ENCODE measurements at places on chromosomes 2 and 18. TPM values are rescaled to one million over a fixed set of nuclear protein-coding genes. Genes with fewer than 3 reads are reported as not detected.

GRCh38 chr2:210792000-210792399, 235.6 kb downstream of the CPS1 start:
- H3K27me3 ChIP-seq: no peaks in the 10 kb centered on the region
- no peak overlapping the region for H3K27ac ChIP-seq
- DNase-seq: no peak
- H3K4me3 ChIP-seq: no peak overlapping the region

DNA sequence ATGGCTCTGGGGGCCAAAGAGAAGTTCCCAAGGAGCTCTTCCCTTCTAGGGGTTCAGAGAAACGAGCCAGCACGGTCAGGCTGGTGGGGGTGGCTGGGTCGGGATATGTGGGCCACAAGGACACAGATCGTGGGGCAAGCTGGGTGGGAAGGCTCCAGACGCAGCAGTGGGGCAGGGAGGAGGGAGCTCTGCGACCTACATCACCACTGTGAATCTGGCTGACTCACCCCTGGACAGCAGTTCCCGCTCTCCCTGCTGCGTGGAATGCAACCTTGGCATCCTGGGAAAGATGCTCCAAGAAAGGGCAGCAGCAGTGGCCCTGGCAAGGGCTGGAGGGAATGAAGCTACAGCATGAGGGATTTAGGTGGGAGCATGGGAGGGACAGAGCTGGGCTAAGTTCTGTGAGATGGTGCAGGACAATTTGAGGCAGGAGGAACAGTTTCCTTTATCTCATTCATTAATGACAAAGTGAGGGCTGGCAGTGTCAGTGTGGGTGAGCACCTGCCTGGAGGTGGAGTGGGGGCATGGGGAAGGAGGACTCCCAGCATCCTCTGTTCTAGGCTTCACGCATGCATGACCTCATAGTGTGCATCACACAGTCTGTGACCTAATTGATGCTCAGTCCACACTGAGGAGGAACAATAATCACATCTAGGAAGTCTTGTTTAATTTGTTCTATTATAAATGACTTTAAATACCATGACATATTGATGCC, 25.0 kb downstream of the CELF4 start:
- no peaks in the 10 kb centered on the region for H3K36me3 ChIP-seq
- peaks cover 24% of the 10 kb centered on the region for H3K27me3 ChIP-seq
- peaks cover 4% of the 10 kb centered on the region for H3K4me1 ChIP-seq
- no peak overlapping the region for H3K27ac ChIP-seq

ATG9A gene
- 38.3 TPM for total RNA-seq

GRCh38 chr2:8116661-8117060, 565.2 kb upstream of the ID2 start:
- DNase-seq: no peak
- no peak overlapping the region for H3K27ac ChIP-seq
- peaks cover 17% of the 10 kb centered on the region for H3K27me3 ChIP-seq
- no peak overlapping the region for H3K4me3 ChIP-seq
- peaks cover 4% of the 10 kb centered on the region for H3K4me1 ChIP-seq
- H3K36me3 ChIP-seq: no peaks in the 10 kb centered on the region

GRCh38 chr2:127046579-127046978, 60.4 kb downstream of the BIN1 start:
- DNase-seq: no peak
- no peak overlapping the region for H3K4me3 ChIP-seq
- H3K27ac ChIP-seq: no peak overlapping the region
- H3K27me3 ChIP-seq: no peaks in the 10 kb centered on the region

- DNase-seq: no peak
- H3K27ac ChIP-seq: no peak overlapping the region
- H3K36me3 ChIP-seq: no peaks in the 10 kb centered on the region
- no peak overlapping the region for H3K4me3 ChIP-seq
- no peaks in the 10 kb centered on the region for H3K27me3 ChIP-seq
Observed at GRCh38 chr2:175880-176820, 87.7 kb downstream of the SH3YL1 start.

SOX11 gene
- 0.05 TPM for total RNA-seq

HRH4 gene
- not detected for total RNA-seq

DNA sequence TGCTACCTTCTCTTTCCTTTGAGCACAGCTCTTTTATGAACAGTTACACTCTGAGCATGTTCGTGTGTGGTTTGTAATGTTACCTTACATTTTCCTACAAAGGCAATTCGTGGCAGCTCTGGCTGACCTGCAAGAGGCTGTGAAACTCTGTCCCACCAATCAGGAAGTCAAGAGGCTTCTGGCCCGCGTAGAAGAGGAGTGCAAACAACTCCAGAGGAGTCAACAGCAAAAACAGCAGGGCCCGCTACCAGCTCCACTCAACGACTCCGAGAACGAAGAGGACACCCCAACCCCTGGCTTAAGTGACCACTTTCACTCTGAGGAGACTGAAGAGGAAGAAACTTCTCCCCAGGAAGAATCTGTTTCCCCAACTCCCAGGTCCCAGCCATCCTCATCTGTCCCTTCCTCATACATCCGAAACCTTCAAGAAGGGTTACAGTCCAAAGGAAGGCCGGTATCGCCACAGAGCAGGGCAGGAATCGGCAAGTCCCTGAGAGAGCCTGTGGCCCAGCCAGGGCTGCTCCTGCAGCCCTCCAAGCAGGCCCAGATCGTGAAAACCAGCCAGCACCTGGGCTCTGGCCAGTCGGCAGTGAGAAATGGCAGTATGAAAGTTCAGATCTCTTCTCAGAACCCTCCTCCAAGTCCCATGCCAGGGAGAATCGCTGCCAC, 56.9 kb downstream of the WDSUB1 start:
- no peak overlapping the region for H3K27ac ChIP-seq
- no peak overlapping the region for H3K4me3 ChIP-seq
- H3K4me1 ChIP-seq: no peaks in the 10 kb centered on the region
- H3K27me3 ChIP-seq: no peaks in the 10 kb centered on the region
- no peak for DNase-seq

GRCh38 chr2:127566576-127566975, 31.1 kb downstream of the MYO7B start:
- DNase-seq: no peak
- peaks cover 15% of the 10 kb centered on the region for H3K4me1 ChIP-seq
- no peak overlapping the region for H3K4me3 ChIP-seq
- no peaks in the 10 kb centered on the region for H3K36me3 ChIP-seq

DNA sequence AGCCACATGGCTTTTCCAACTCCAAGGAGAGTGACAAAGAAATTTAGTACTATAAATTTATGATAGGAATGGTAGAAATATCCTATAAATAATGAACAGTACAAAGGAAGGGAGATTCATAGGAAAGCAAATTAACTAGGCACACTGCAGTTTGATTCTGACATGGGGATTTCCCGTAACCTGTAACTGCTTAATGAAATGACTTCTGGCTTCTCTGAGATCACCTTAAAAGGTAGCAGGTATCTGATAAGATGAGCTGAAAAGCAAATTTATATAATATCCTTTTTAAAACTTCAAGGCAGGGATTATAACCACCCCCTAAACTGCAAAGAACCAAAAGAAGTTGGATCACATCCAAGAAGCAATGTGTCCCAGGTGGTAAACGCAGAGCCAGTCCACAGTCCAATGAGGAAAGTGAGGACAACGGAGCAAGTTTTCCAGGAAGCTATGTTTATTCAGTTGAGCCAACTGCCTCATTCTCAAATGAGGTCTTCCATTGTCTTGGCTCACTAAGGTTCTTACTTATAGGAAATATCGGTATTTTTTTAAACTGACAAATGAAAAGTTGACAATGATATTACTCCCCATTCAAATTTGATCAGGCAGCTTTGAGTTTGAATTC, 43.0 kb downstream of the WIPF1 start:
- H3K27ac ChIP-seq: peak overlapping the region; percentile 88
- peaks cover 33% of the 10 kb centered on the region for H3K4me1 ChIP-seq
- peak overlapping the region; percentile 40 for H3K4me3 ChIP-seq
- H3K27me3 ChIP-seq: no peaks in the 10 kb centered on the region
- no peak for DNase-seq

- peaks cover 16% of the 10 kb centered on the region for H3K4me1 ChIP-seq
- H3K27me3 ChIP-seq: peaks cover 50% of the 10 kb centered on the region
- no peaks in the 10 kb centered on the region for H3K36me3 ChIP-seq
- peak overlapping the region; percentile 79 for H3K4me3 ChIP-seq
- peak; percentile 40 for DNase-seq
- no peak overlapping the region for H3K27ac ChIP-seq
Observed at GRCh38 chr18:13216711-13217465, 1.7 kb upstream of the LDLRAD4 start.

GRCh38 chr2:49973917-49974368, 819.6 kb upstream of the FSHR start:
- H3K27me3 ChIP-seq: no peaks in the 10 kb centered on the region
- no peak for DNase-seq
- H3K27ac ChIP-seq: no peak overlapping the region
- H3K36me3 ChIP-seq: no peaks in the 10 kb centered on the region

DSC3 gene
- not detected for total RNA-seq

KCNF1 gene
- total RNA-seq: not detected

DNA sequence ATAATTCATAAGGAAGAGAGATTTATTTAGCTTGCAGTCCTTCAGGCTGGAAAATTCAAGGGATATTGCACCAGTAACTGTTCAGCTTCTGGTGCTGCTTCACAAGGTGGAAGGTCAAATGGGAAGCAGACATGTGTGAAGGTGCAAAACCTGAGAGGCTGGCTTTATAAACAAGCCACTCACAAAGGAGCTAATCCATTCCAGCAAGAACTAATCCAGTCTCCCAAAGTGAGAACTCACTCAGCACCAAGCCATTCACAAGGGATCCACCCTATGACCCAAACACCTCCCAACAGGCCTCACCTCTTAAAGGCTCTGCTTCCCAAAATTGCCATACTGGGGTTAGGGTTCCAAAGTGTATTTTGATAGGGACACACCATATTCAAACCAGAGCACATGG, 1018.4 kb upstream of the ACVR2A start:
- H3K4me3 ChIP-seq: no peak overlapping the region
- H3K36me3 ChIP-seq: no peaks in the 10 kb centered on the region
- H3K27ac ChIP-seq: no peak overlapping the region
- H3K4me1 ChIP-seq: no peaks in the 10 kb centered on the region
- no peaks in the 10 kb centered on the region for H3K27me3 ChIP-seq

DNA sequence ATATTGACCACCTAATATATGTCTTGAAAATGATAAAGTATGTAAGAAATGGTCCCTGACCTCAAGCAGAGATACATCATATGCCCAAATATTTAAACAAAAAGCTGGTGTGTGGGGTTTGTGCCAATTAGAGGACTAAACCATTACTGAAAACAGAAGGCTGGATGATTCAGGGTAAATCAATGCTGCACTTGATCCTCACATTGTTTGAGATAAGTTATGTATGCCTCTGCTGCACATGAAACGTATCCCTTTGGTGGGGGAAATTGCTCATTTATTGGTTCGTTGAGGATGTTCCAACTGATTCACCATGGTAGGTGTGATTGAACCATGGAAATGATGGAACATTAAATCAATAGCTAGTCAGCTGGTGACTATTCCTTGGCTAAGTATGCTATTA, 24.7 kb upstream of the DARS1 start:
- peaks cover 57% of the 10 kb centered on the region for H3K4me1 ChIP-seq
- H3K27me3 ChIP-seq: no peaks in the 10 kb centered on the region
- H3K27ac ChIP-seq: peak overlapping the region; percentile 90
- no peak for DNase-seq

SERPINB12 gene
- not detected for total RNA-seq

- H3K27ac ChIP-seq: no peak overlapping the region
- DNase-seq: no peak
Observed at GRCh38 chr18:59114160-59114559, 25.5 kb upstream of the SEC11C start.

DNA sequence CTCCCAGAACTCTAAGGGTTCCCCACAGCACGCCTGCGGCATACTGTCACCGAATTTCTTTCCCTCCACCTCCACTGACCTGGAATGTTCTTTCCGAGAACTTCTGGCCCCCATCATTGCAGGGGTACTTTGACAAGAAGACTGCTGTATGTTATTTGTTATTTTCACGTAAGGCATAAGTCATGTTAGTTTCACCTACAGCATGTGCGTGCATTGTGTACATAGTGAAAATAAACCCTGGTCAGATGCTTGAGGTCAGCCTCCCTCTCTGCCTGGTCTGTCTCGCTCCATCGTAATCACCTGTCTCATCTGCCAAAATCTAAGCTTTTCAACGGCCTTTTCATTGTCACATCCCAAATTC, 4.1 kb downstream of the ABCG8 start:
- H3K27ac ChIP-seq: no peak overlapping the region
- no peaks in the 10 kb centered on the region for H3K4me1 ChIP-seq
- DNase-seq: no peak
- H3K36me3 ChIP-seq: no peaks in the 10 kb centered on the region

GRCh38 chr18:23540867-23541266, 37.6 kb downstream of the RMC1 start:
- H3K27ac ChIP-seq: peak overlapping the region; percentile 54
- DNase-seq: no peak
- H3K27me3 ChIP-seq: no peaks in the 10 kb centered on the region

DUSP2 gene
- 118 TPM for total RNA-seq

MATN3 gene
- not detected for total RNA-seq

CYRIA gene
- 76.1 TPM for total RNA-seq

GRCh38 chr2:14517731-14518130, 114.8 kb upstream of the LRATD1 start:
- no peak for DNase-seq
- H3K36me3 ChIP-seq: no peaks in the 10 kb centered on the region
- H3K27ac ChIP-seq: no peak overlapping the region
- no peaks in the 10 kb centered on the region for H3K27me3 ChIP-seq
- no peaks in the 10 kb centered on the region for H3K4me1 ChIP-seq

GRHL1 gene
- 0.95 TPM for total RNA-seq

GRCh38 chr2:108228537-108228936, 11.2 kb upstream of the SULT1C3 start:
- H3K4me3 ChIP-seq: no peak overlapping the region
- H3K27me3 ChIP-seq: peaks cover 13% of the 10 kb centered on the region
- H3K4me1 ChIP-seq: no peaks in the 10 kb centered on the region
- no peak for DNase-seq
- no peaks in the 10 kb centered on the region for H3K36me3 ChIP-seq
- no peak overlapping the region for H3K27ac ChIP-seq

DNA sequence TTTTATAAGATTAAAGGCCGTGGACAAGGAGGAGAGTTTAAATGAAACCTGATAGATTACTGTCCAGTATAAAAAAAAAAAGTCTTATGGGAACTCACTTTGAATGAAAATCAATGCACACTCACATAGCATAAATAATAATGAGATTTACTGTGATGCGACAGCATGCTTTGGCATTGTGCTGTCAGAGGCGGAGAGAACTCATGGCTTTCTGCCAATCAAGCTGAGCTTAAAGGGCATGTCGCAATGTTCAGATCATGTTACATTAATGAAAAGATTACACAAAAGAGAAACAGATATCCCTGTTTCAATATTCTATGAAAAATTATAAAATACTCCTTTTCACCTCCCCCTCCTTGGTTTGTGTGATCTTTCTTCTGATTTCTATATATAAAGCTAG, 310.8 kb downstream of the ERBB4 start:
- H3K27me3 ChIP-seq: no peaks in the 10 kb centered on the region
- no peaks in the 10 kb centered on the region for H3K36me3 ChIP-seq
- DNase-seq: no peak
- no peak overlapping the region for H3K4me3 ChIP-seq
- no peak overlapping the region for H3K27ac ChIP-seq
